ENCODE measurements at places on chromosomes 4 and X.
A peak's percentile ranks its signal among the peaks of the same experiment; 100 is the strongest.

DNA sequence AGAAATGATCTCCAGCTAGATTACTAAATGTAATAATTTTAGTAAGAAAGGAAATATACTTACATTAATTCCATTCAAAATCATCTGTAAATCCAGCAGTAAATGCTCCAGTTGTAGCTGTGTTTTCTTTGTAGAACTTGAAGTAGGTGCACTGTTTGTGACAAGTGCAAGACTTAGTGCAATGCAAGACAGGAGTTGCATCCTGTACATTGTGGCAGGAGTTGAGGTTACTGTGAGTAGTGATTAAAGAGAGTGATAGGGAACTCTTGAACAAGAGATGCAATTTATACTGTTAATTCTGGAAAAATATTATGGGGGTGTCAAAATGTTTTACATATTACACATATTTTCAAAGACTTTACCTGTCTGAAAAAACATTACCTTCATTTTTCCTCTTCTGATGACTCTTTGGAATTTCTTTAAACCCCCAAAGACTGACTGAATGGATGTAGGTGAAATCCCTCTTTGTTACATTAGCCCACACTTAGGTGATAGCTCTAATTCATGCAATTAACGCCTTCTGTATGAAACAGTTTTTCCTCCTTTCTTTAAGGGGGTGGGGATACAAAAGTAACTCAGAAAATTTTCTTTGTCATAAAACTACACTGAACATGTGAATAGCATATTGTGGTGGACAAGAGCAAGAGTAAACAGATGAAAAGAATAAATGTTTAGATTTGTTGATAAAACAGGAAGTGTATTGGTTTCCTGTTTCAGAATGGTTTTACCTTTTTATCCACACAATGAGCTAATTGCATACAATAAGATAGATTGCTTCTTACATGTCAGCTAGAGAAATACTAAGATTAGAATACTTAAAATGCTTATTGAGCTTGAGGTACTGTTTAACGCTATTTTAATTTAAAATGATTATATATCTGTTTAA is at the start of gene IL2:
Gene IL2 (minus strand): TSS at position 495 of the 886 bp plus-strand sequence. CDS start 285 bp downstream, at position 210.
- peak; percentile 17 for DNase-seq

GRCh38 chr4:124839786-124840390 is 127.4 kb upstream of the ANKRD50 start:
- no peak for DNase-seq

- DNase-seq: no peak
These were observed 195.0 kb upstream of the GPRIN3 start for GRCh38 chr4:89502581-89502980.

DNA sequence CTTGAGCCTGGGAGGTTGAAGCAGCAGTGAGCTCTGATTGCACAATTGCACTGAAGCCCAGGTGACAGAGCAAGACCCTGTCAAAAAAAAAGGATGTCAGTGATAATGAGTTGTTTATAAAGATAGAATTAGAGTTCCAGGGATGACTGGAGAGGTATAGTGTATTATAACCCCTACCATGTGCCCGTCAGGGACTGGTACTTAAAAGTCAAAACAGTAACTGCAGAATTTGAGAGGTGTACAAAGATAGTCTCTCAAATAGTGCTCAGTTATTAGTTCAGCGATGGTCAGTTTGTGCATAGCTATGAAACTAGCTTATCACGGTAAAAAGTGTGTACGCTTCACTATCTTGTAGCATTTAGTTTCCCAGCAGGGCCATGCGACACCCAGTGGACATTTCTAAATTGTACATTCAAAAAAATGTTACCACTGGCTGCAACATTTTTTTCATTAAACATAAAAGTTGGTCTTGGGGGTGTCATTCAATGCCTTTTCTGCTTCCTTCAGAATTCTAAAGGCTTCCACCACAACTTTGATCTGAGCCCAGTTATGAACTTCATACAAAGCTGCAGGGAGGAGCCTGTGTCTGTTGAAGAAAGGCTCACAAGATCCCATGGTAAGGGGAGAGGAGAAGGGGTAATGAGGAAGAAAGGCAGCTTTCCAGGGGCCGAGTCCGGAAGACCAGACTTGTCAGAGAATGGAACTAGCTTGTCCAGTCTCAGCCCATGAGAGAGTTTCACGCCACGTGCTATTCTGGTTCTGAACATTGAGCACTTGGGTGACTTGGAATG is 9.2 kb upstream of the GYG2 start:
- no peak for DNase-seq

DNA sequence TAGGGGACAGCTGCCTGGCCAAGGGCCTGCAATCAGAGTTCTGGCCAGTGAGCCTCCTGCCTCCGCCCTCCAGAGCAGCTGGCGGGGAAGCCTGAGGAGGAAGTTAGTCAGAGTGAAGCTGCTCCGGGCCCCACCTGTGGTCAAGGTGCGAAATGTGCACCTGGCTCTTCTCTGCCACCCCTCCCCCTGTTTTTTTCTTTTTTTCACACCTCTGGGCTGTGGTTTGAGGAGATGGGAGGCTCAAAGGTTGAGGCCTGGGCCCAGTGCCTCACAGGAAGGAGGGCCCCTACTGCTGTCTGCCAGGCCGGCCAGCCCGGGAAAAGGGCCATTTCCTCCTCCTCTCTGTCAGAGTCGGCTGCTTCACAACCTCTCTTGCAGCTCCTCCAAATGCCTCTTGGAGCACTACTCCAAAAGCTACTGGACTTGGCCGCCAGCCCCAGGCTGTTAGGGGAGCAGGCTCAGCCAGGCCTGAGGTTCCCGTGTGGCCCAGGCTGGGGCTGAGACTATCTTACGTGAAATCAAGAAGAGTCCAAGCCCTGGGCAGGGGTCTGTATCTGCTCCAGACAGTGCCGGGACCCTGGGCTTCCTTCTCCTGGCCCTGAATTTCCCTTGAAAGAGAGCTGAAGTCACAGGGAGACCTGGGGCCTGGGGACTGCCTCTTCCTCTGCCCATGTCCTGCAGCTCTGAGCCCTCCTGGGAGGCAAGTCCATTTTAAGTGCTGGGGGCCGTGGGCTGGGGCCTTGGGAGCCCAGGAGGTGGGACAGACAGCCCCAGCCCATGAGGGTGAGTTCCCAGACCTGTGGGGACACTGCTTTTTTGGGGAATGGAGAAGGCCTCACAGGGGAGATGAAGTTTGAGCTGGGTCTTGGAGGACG is 4.5 kb upstream of the CXCR3 start:
- DNase-seq: peak; percentile 81

GRCh38 chr4:182443070-182443469 is 199.9 kb downstream of the TENM3 start:
- no peak for DNase-seq

DNA sequence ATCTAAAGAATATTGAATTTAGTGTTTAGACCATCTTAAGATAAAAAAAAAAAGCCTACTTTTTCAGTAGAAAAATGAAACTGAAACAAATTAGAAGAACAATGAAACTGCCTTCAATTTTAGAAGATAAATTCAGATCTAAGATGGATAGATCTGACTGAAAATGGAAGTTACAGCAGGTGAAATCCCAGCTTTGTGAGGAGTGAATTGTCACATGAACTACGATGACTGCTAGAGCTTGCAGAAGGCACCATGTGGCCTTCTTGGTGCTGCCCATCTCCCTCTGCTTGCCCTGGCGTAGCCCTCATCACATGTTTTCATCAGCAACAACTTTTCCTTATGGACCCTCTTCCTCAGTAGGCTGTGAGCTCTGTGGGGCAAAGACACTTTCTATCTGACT is 51.4 kb upstream of the EMCN start:
- DNase-seq: no peak

- DNase-seq: no peak
These were observed 316.8 kb upstream of the ZCCHC13 start for GRCh38 chrX:73987166-73987565.

DNA sequence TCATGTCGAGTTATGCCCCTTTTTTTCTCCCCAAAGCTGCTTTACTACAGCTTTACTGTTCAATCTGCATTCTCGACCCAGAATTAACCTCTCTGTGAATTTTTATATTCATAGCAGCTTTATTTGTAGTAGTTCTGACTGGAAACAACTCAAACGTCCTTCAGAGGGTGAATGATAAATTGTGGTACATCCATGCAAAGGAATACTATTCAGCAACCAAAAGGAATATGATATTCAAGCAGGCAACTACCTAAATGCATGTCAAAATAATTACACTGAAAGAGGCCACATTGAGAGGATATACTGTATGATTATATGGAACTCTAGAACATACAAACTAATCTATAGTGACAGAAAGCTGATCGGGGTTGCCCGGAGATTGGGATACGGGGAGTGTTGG is 20.0 kb upstream of the MECP2 start:
- no peak for DNase-seq

- DNase-seq: no peak
These were observed 94.3 kb upstream of the LEF1 start for GRCh38 chr4:108263057-108263456.

- peak; percentile 2 for DNase-seq
These were observed 15.3 kb downstream of the SEPSECS start for GRCh38 chr4:25144870-25145481.

GRCh38 chr4:105998171-105999063 is 103.1 kb downstream of the NPNT start:
- DNase-seq: no peak

DNA sequence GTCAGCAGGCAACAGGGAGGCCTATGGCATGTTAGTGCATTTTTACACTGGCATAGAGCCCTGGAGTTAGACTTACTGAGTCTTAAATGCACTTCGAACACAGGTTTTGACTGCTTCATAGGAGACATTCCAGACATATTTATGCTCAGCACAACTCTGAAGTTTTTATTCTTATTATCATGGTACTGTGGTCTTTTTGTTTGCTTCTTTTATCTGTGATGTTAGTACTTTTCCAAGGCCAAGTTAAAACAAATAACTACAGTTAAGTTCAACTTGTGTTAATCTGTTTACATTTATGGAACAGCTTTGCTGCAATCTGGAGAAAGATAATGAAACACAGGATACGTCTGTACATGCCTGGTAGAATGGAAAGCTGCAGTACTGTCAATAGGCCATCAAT is 76.5 kb downstream of the COL4A5 start:
- DNase-seq: no peak

GRCh38 chr4:87545052-87545451 is 15.9 kb upstream of the SPARCL1 start:
- no peak for DNase-seq

GRCh38 chr4:153439831-153440230 is 26.3 kb upstream of the TMEM131L start:
- no peak for DNase-seq

- DNase-seq: no peak
These were observed 87.3 kb upstream of the DMD start for GRCh38 chrX:33298622-33299021.

DNA sequence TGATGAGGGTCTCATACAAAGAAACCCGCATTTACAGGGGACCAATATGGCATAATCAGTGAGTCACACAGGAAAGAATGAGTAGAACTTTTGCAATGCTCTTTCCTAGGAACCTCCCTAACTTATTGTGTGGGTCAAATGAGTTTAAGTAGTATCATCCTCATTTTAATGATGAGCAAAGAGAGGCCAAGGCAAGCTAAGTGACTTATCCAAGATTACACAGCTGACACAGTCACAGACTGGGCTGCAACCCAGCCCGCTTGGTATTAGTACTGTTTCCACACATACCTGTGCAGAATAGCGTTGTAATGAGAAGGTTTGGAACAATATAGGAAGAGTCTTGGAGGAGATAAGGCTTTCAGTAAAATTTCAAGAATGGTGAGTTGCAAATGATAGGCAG is 91.0 kb upstream of the PPP1R2C start:
- no peak for DNase-seq

DNA sequence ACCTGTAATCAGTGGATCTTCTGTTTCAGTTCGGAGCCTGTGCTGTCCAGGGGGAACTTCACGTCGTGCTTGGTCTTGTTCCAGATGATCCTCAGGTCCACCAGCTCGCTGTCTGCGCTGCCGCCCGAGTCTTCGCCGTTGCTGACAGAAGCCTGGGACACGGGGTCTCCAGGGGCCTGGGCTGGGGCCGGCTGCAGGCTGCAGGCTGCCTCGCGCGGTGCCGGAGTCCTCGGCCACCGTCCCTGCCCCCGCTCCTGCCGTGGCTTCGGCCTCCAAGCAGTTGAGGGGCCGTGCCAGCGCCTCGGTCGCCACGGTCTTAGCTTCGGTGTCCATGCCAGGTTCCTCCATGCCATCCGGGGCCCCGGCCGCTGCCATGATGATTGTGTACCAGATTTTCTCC is 37.3 kb upstream of the CCNI start:
- no peak for DNase-seq

DNA sequence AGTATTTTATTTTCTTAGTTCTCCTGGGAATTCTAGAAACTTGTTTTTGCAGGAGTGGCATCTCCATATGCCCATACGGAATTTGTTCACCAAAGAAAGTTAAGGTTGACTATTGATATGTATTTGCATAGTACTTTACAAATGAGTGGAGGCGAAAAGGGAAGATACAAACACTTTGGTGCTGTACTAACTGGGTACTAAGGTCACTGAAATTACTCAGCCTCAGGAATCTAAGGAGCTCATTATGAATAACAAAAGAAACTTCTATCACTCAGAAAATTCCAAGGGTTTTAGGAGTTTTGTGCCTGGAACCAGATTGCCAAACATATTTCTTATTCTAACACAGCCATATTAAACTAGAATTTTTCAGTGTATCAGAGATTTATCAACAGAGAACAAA is 27.4 kb upstream of the TMPRSS11B start:
- no peak for DNase-seq

DNA sequence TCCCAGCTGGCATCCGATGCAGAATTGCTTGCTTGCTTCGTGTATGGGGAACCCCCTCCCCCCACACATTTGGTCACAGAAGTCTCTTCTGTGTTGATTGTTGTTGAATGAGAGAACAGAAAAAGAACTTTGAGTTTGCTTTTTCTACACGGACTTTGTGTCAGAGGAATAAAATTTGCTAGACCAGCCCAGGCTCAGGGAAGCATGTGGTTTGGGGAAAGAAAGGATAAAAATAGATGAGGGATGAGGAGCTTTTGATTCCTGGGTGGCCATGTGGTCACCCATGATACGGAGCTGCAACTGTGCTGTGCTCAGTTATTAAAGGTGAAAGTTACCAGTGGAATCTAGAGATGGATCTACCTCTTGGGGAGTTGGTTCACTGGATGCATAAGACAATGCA is 34.2 kb upstream of the ESX1 start:
- no peak for DNase-seq

GRCh38 chrX:20666331-20666730 is 399.6 kb upstream of the RPS6KA3 start:
- DNase-seq: no peak

DNA sequence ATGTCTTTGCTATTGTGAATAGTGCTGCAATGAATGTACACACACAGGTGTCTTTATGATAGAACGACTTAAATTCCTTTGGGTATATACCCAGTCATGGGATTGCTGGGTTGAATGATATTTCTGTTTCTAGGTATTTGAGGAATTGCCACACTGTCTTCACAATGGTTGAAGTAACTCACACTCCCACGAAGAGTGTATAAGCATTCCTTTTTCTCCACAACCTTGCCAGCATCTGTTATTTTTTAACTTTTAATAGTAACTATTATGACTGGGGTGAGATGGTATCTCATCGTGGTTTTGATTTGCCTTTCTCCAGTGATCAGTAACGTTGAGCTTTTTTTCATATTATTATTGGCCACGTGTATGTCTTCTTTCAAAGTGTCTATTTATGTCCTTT is 17.6 kb upstream of the DCUN1D4 start:
- no peak for DNase-seq
